Activated CD8-positive, alpha-beta T cell treated with anti-CD3 and anti-CD28 coated beads, Interleukin-2, amount 10 ng/mL, durations not matched to agents 7 days and 5 days (primary cell): ENCODE measurements at places on chromosomes 2 and 18. TPM values are rescaled to one million over a fixed set of nuclear protein-coding genes. Genes with fewer than 3 reads are reported as not detected.

Gene PROKR1
- total RNA-seq, result not detected

Gene IL36G
- total RNA-seq, result not detected

Gene NPPC
- 1.8 TPM for total RNA-seq

Gene HNMT
- total RNA-seq, result not detected

Gene CTIF
- total RNA-seq, result 2.1 TPM

Gene FOXI3
- total RNA-seq, result not detected

Gene SERPINB7
- not detected for total RNA-seq

Gene LRRTM4
- total RNA-seq, result not detected

Gene ASB18
- total RNA-seq, result not detected

Gene CABLES1
- 2.3 TPM for total RNA-seq

Gene IRS1
- total RNA-seq, result 7.3 TPM

Gene COL6A3
- total RNA-seq, result 0.10 TPM

Gene DSG1
- total RNA-seq, result not detected

Gene MAP2
- not detected for total RNA-seq

Gene SNRNP27
- total RNA-seq, result 56.0 TPM

Gene KANSL3
- 60.8 TPM for total RNA-seq

Gene CNTNAP5
- total RNA-seq, result not detected

Gene RAB6D
- total RNA-seq, result 0.08 TPM

Gene KCNIP3
- total RNA-seq, result not detected

Gene ABCB11
- 0.03 TPM for total RNA-seq

Gene SERPINB12
- not detected for total RNA-seq

Gene FBXO15
- 1.3 TPM for total RNA-seq

Gene XDH
- total RNA-seq, result not detected

Gene REG3A
- total RNA-seq, result not detected

Gene POTEJ
- total RNA-seq, result not detected

Gene EPHA4
- 1.5 TPM for total RNA-seq

Gene RGPD3
- 0.31 TPM for total RNA-seq

Gene CCBE1
- not detected for total RNA-seq

Gene EPC2
- total RNA-seq, result 26.1 TPM
